ENCODE measurements at places on chromosomes 1 and 21.

DNA sequence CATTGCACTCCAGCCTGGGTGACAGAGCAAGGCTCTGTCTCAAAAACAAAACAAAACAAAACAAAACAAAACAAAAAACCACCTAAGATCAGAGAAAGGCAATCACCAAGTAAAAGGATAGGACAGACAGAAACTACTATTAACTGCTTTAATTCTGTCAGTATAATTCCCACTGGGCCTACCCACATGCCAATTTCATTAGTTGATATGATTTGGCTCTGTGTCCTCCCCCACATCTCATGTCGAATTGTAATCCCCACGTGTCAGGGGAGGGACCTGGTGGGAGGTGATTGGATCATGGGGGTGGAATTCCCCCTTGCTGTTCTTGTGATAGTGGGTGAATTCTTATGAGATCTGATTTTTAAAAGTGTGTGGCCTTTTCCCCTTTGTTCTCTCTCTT, 27.2 kb upstream of the CAPZB start:
- DNase-seq: no peak

DNA sequence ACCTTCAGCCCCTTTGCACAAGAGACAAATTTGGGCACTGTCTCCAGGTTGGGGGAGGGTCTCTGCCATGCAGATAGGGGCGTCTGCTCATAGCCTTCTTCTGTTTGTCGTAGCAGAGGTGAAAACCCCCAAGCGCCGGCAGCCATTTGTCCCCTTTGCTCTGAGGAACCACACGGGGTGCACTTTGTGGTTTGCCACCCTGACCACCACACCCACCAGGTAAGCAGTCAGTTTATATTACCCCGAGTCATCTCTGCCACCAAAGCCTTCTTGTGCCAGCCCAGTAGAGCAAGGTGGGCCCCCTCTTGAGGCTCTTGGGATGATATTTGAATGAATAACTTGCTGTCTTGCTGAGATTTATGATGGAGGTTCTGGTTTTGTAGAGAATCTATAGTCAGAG, 111.8 kb downstream of the VPS13D start:
- DNase-seq: no peak

DNA sequence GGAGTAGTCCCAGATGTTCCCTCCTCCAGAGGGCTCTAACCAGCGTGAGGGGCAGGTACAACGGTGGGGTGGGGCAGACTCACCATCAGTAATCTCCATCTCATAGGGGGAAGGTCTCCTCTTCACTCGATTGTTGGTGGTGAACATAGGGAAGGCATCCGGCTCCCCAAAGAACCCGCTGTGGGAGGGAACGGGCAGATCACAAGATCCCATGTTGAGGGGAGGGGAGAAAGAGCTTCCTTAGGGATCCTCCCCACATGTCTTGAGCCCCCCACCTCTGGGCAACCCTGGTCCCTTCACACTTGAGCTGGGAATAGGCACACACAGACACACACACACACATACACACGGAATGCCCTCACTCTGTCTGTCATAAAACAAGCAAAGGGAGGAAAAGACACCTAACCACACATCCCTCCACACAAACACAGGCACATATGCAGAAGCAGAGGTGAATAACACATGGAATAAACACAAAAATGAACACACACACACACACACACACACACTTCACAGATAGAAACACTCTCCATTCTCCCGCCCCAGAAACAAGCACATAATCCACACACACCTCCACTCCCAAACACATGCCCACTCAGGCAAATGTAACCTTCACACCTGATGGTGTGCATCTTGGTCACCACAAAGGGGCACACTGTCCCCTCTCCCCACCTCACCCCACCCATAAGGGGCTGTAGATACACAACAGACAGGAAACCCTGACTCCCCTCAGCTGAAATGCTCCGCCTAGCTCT, 7.9 kb downstream of the TAL1 start:
- no peak for DNase-seq

DNA sequence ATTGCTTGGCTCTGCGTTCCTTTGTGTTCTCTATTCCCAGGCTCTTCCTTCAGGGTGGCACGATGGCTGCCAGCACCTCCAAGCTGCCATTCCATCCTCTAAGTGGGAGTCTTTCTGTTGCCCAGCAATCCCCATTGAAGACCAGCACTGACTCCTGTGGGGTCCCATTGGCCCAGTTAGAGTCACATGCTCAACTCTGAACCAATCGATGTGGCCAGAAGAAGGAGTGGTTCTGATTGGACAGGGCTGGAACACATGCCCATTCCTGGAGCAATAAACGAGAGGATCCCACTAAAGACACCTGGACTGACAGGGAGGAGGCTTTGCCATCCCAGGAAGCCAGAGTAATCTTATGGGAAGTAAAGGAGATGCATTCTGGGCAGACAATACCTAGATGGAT, 97.2 kb upstream of the IGSF21 start:
- DNase-seq: peak; percentile 61

DNA sequence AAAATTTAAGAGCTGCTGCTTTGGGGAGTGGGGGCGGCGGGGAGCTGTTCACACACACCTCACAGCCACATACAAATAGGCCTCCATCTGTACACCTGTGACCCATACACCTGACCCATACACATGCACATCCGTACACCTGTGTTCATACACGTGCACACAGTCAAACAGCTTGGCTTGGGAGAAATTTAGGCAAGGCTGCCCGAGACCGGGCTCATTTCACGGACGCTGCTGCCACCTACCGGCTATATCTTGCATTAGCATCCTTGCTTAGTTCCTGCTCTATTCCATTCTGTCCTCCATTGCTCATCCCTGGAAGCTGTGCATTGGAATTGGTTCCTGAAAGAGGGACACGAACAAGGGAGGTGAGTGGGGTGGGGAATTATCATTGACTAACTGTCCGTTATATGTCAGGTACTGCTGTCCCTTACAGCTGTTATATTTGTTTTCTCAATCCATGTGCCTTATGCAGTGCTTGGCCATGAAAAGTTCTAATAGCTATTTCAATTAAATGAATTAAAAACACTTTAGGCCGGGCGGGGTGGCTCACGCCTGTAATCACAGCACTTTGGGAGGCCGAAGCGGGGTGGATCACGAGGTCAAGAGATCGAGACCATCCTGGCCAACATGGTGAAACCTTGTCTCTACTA, 37.1 kb upstream of the EPB41 start:
- peak; percentile 86 for DNase-seq

DNA sequence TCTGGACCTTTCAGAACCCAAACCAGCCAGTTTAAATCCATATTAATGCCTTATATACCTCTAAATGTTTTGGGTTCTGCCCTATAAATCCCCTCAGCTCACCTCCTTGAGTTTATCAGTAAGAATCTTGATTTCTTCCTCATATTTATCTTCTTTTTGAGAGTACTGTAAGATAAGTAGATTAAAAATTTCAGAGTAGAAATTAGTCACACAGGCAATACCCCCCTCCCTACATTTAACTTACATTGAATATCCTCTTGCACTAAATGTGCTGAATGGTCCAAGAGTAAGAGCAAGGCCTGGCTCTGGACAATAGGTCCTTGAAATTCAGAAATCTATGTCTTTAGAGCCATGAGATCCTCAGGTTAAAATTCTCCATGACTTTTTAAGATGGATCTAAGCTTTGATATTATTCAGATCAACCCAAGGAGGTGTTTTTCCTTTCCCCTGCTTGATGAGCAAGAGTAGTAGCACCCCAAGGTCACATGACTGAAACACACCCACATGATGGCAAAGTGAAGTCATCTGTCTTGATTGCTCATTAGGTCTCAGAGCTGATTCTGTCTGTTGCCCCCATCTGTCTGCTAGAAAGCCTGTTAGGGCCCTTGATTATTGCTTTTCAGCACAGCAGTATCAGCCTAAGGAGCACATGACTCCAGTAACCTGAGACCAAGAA, 15.8 kb upstream of the NUP210L start:
- DNase-seq: no peak

- DNase-seq: no peak
Measured at GRCh38 chr1:185961664-185962063, 227.5 kb downstream of the HMCN1 start.

DNA sequence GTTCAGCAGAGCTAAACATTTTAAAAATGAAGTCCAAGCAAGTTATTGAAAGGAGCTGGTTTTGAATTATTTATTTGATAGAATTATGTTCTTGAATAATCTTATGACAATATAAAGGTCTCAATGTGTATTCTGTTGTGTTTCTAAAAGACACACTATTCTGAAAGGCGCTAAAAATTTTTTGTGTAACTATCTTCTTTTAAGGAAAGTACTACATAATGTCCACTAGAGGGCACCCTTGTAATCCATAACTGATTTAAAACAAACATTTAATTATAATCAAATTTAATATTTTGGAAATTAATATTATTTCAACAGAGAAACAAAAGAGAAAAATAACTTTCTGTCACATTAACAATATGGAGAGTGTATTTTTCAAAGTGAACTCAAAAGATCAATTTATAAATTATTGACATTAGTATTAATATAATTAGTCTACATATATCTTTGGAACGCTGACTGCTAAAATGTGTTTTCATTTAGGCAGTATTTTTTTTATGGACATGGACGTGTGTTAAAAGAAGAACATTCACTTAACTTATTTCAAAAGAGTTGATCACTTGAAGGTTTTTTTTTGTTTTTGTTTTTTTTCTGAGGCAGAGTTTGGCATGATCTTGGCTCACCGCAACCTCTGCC, 248.4 kb downstream of the DENND1B start:
- DNase-seq: no peak

GRCh38 chr1:47761974-47762373, 235.2 kb downstream of the TRABD2B start:
- DNase-seq: no peak

DNA sequence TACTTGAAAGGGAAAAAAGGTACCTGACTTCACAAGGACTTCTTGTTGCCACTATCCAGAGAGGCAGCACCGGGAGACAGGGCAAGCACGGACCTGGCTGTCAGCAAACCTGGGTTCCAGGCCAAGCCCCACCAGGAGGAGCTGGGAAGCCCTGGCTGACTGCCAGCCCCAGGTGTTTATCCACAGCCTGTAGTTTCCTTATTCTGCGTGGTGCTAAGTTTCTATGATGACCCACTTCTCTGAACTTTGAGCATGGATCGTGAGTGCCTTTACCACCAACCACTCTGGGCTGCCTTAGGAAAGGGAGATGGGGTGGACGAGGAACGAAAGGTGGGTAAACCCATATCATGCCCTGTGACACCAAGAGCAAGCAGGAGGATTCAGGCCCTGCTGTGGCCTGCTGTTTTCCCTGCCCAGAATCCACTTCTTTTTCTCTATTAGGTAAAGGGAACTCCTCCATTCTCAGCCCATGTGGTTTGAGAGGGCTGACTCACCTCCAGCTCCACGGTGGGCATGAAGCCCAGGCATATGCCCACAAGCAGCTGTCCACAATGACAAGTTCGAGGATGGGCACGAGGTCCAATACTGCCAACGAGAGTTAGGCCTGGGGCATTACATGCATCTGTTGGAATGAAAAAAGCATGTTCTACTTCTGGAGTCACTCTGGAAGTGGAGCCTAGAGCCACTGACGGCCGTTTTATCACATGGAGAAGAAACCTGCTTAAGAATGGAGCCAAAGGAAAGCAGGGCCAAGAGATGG, 20.3 kb downstream of the TSPAN2 start:
- DNase-seq: no peak

GRCh38 chr1:2255420-2256369, 27.6 kb downstream of the SKI start:
- no peak for DNase-seq

DNA sequence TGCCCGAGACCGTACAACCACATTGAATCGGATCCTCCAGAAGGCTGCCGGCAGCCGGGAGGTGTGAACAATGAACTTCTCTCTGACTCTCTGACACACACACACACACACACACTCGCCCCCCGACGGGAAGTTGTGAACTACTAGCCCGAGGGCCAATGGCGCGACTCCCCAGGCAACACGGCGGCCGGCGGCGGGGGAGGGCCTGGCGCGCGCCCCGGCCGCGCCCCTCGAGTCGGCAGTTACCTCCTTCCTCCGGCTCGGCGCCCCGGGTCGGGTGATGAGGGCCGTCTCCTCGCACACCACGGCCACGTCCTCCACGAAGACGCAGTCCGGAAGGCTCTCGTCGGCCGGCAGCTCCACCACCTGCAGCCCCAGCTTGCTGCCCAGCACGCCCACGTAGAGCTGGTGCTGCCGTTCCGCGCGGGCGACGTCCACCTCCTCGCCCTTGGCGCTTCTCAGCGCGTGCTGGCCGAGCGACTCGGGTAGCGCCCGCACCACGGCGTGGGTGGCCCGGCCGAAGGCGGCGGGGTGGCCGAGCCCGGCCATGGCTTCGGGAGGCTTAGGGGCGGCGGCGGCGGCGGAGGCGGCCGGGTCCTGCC, 361 bp downstream of the DDAH1 start:
- DNase-seq: peak; percentile 77

DNA sequence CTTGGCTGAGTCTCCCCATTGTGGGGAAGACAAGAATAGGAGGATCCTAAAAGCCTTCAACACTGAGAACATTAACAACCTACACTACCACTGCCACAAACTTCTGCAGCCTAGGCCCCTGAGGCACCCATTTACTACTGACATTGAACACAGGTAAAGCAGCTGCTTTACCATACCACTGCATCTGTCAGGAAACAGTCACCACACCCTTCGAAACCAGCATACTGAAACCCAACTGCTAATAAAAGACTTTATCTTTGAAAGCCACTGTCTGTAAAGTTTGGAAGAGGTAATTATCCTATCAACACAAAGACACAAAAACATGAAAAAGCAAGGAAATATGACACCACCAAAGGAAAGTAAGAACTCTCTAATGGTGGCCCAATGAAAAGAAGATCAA, 7.4 kb downstream of the IFNAR1 start:
- no peak for DNase-seq

DNA sequence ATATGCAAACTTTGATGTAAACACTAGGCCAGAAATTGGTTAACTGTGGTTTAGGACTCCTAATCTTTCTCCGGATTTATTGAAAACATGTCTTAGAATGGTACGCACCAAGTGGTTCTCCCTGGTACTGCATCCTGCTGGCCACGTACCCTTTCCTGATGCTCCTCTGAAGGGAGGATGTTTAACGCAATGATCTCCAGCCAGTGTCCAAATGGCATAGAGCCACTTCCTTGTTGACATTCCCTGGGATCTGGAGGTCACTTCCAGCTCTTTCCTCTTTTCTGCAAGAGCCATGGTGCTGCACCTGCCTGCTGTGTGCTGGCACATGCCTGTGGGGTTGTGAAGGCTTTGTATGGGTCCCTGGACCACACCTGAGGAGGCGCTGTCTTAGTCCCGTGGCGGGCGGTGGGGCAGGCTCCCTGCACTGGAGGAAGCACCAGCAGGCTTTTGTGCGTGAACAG, 53.9 kb downstream of the GALNT2 start:
- peak; percentile 55 for DNase-seq

DNA sequence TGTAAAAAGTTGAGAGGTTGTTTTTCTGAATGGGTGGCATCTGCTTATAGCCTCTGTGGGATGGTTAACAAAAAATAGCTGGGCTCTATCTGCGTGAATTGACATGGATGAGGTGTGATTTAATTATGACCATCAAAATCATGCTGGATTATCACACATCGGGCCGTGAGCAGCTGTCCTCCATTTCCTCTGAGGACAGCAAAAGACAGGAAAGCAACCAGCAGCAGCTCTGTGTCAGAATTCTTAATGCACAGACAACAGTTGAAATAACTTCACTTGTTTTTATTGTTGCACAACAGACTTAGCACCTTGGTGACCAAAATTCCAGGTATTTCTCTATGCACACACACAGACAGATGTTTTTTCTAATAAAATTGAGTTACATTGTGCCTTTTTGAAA, 54.5 kb upstream of the LAPTM5 start:
- no peak for DNase-seq

- DNase-seq: no peak
Measured at GRCh38 chr1:31058012-31058411, 7.5 kb downstream of the PUM1 start.

All from testis (tissue), 5 donors.